ENCODE measurements at places on chromosomes 13 and 19. TPM values are rescaled to one million over a fixed set of nuclear protein-coding genes. Genes with fewer than 3 reads are reported as not detected.

Gene IER2
- total RNA-seq: 95.5 TPM

DNA sequence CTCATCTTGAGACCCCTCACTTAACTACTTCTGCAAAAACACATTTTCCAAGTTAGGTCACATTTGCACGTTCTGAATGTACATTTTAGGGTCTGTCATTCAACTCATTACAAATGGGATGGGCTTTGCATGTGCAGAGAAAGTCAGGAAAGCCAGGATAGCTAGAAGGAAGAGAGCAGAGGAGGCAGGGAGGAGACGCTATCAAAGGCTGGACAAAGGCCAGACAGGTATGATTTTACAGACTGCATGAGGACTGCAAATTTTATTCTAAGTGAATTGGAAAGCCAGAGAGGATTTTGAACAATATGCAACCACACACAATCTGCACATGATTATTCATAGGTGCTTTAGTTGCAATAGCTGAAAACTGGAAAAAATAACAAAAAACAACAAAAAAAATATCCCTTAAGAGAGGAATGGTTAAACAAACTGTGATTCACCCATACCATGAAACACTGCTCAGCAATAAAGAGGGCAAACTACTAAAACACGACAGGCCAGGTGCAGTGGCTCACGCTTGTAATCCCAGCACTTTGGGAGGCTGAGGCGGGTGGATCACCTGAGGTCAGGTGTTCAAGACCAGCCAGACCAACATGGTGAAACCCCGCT, 21.1 kb downstream of the SYDE1 start:
- DNase-seq: peak; percentile 50

Gene FXYD7
- total RNA-seq: not detected

Gene GARIN5A
- 3.7 TPM for total RNA-seq

DNA sequence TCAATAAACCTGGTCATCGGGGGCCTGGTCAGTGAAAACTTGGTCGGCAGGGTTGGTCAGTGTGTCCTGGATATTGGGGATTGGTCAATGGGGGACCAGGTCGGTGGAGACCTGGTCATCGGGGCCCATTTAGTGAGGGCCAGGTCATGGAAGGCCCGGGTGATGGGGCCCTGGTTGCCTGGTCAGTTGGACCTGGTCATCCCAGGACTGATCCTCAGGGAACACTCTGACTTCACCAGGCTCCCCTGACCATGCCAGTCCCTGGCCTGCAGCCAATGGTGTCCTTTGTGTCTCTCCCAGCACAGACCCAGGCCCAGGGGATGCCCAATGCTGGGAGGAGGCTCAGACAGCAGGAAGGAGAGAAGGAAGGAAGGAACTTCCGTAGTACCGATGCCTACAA, 42.1 kb upstream of the TPM4 start:
- DNase-seq: no peak

DNA sequence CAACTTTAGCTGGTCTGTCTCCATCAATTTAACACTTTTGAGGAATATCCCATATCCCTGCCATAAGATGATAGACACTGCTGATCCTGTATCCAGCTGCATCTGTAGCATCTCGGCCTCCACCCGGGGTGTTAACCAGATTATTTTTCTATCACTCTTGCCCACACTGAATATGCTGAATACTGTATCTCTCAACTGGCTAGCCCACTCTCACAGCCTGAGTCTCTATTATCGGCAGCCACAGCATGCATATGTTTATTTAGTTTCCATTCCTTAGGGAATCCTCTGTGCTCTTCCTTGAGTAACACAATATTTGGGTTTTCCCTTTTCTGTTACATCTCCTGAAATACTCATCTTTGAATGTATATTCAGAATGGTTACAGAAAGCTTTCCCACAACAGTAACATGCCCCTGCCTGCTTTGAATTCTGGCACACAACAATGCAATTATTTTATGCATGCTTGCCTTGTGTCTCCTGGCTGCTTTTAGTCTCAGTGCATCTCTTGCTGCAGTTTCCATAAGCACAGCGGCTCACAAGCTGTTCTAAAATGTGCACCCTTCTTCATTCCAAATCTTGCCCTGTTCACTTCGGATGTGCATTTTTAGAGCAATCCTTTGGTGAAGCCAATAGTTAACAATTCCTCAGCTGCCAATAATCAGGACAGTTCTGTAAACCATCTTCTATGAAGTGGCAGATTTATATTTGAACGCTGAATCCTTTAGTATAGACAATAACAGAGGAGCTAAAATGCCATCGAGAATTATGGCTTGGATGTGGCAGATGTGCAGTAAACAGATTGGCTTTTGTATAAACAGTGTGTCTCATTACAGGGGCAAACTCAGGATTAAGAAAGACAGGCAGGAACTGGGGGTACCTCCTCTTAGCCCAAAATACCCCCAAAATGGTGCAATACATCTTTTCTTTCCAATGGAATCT, 261.9 kb upstream of the SOX21 start:
- no peak for DNase-seq

DNA sequence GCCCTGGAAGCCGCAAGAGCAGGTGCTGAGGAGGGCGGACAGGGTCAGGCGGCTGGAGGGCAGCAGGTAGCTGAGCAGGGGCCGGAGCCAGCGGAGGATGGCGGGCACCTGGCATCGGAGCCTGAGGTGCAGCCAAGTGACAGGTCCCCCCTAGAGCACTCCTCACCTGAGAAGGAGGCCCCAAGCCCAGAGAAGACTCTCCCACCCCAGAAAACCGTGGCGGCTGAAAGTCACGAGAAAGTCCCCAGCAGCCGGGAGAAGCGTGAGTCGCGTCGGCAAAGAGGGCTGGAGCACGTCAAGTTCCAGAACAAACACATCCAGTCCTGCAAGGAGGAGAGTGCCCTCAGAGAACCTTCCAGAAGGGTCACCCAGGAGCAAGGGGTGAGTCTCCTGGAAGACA, 20.5 kb upstream of the USE1 start:
- DNase-seq: no peak
